ENCODE measurements at places on chromosomes 12 and 14. TPM values are rescaled to one million over a fixed set of nuclear protein-coding genes. Genes with fewer than 3 reads are reported as not detected.
A peak's percentile ranks its signal among the peaks of the same experiment; 100 is the strongest.

DNA sequence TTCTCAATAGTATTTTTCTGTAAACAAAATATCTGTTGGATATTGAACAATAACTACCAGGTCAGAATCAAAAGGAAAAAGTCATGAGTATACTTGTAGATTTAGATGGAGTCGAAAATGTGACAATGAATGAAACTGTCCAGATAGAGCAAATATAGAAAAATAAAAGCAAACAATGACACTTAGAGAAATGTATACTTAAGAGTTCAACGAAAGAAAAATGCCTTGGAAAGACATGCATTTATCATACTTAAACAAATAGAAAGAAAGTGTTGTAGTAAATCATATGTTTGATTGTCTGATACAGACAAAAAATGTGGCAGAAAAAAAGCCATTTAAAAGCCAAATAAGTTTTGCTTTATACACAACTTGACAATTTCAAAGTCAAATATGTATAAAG lies 571.2 kb upstream of the MGAT4C start:
- no peak for DNase-seq

DNA sequence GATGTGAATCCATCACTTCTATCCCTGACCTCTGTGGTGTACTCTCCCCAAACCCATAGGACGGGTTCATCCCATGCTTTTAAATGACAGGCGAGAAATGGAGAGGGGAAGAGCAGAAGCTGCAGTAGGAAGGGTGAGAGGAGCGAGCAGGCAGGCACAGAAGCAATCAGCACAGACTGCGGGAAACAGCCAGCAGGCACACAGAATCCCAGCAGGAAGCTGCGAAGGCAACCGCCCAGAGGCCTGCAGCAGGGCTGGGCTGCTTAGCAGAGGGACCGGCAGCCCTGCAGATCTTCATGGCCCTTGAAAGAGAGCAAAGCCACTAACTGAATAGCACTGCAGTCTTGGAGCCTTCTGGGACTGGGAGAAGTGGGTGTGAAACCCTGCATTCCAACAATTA lies 287.0 kb upstream of the FKBP4 start:
- no peak for DNase-seq

GRCh38 chr12:78928200-78929074 lies 63.9 kb downstream of the SYT1 start:
- DNase-seq, result peak; percentile 0

DNA sequence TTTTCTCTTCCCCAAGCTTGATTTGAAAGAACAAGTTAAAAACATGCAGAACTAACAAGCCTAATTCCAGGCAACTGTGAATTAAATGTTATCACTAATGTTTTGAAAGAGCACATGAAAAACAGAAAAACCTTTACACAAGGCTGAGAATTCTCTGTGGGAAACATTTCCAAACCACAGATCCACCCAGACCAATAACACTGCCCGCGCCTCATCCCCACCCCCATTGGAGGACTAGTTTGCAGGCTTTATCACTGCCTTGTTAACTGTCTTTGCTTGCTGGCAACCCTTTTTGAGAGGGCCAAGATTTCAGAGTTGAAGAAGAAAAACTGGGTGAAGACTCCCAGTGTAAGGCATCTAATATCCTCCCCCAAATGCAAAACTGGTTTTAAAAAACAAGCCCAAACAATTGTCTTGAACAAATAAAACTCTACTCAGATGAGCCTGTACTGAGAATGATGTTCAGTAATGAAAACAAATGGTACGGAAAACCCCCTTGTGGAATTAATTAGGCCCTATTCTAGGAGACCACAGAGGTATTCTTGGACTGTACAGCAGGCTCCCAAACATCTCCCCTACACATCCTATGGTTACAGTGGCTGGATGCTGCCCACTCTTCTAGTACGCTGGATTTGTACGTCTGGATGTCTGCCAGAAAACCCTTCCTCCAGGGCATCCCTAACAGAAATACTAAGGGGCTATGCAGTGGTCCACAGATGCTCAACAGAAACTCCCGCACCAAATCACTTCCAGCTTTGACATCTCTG lies 5.8 kb downstream of the MAX start:
- DNase-seq, result peak; percentile 88

CDC42BPB gene
- total RNA-seq, result 122 TPM
